Thoracic aorta (tissue), 2 donors: ENCODE measurements at places on chromosomes 16 and 17.

DNA sequence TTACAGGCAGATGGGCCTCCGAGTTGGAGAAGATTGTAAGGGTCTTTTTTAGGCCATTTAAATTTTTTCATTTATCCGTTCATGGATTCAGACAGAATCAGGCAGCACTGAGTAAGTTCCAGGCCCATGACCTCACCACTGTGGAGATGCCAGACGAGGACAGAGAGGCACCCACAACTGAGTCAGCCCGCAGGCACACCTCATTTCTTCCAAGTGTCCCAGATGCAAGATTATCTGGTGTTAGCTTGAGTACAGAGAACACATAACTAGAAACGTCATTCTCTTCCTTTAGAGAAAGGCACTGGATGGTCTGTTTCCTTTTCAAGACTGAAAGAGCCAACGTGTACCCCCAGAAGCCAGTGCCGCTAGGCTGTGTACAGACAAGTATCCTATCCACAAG is 16.9 kb downstream of the CLEC16A start:
- DNase-seq: peak; percentile 63

GRCh38 chr17:70945386-70945785 is 776.1 kb downstream of the KCNJ2 start:
- no peak for DNase-seq

DNA sequence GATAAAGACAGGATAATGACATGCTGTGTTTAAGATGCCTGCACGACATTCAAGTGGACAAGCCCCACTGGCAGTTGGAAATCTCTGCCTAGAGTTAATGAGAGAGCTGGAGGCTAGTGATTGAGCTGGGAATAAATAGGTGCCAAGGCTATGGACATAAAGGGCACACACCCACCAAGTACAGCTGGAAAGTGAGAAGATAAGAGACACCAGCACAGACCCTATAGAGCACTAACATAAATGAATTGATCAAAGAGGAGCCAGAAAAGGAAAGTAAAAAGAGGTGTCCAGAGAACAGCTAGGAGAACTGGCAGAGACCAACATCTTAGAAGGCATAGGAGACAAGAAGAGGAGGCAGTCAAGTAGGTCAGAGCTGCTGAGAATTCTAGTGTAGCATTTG is 101.2 kb downstream of the YPEL2 start:
- no peak for DNase-seq

- DNase-seq: no peak
These were observed 66.4 kb downstream of the MYH10 start for GRCh38 chr17:8563981-8564602.

DNA sequence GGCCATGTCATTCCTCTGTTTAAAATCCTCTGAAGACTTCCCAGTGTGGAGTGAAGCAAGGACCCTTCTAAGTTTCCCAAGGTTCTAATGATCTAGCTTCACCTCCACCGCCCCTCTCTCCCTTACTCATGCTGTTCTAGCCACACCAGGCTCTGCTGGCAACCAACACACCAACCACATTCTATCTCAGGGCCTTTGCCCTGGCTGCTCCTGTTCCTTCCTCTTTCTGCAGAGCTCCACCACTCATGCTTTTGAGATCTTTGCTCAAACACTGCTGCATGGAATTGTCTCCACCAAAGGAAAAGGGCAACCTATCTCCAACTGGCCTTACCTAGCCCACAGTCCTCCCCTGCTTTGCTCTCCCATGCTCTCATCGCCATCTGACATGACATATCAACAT is 128.7 kb downstream of the XYLT1 start:
- DNase-seq: no peak

- no peak for DNase-seq
These were observed 189.4 kb upstream of the CDH8 start for GRCh38 chr16:62225675-62226074.

DNA sequence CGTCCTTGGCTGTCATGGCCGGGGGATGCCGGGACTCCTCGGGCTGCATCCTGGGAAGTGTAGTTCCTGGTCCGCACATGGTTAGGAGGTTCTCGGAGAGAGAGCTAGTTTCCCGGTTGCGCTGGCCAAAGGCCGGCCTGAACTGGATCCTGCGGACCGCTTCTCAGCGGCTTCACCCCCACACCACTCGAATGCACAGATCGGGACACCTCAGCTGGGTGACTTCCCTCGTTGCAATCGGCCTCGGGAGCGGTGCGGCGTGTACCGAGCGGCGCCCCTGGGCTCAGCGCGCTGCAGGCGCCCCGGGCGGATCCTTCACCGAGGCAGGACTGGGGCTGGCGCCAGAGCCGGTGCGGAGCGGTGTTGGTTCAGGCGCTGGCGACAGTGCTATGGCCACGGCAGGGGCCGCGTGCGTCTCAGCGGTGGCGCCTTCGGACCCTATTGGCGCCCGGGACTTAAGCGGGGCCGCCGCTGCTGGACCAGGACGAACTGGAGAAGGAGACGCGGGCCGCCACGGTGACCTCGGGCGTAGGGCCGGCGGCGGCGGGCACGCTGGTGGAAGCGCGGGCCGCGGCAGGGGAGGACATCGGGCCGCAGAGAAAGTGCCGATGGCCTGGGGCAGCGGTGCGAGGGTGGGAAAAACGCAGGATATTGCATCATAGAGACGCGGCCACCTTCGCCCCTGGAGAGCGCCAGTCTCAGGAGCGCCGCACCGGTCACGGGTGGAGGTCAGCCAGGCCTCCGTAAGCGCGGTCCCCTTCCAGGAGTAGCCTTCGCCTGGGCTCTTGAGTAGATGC is 11.4 kb downstream of the ZNF629 start:
- DNase-seq: peak; percentile 50

DNA sequence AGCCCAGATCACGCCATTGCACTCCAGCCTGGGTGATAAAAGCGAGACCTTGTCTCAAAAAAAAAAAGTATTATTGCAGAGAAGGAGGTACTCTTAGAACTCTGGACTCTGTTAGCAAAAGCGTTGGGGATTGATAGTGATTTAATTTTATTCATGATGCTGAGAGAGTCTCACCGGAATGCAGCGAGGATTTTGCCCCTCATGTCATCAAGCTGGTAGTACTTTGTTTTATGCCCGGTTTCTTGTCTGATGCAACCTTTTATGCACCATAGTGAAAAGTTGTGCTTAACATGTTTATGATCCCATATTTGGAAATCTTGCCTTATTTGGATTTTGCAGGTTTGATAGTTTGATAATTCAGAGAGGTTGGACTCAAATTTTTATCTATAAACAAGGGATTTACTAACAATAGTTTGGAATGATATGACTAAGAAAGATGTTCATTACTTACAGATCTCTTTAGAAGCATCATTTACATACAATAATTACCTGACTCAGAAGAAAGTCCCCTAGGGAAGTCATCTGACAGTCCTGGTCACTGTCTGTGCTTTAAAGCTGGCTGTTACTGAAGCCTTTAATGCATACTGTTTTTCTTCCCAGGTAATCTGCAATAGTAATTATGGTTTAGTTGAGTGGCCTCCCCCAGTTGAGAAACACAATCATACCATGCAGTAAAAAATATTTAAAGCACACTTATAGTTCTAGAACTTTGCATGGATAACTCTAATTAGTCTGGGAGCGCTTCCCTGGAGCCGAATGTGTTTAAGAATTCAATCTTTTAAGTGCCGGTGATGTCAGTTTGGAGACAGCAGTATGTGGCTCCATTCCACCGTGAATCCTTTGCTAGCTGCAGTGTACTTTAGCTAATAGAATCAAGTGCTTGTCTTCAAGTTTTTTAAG is 120.9 kb downstream of the PRKCA start:
- no peak for DNase-seq

DNA sequence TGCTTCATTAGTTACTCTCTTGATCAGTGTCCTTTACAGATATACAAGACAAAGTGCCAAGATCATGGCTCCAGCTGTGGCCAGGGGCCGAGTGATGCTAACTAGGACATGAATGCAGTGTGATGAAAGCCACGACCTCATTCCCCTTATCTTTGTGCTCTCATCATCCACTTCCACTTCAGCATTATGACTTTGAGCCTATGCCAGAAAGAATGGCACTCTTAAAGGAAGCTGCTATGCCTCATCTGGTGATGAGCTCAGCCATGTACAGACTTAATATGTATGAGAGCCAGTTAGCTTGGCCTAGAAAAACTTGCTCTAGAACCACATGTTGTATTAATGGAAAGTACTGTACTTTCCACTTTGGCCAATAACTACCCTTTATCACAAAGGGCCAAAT is 179.1 kb downstream of the TOX3 start:
- no peak for DNase-seq

DNA sequence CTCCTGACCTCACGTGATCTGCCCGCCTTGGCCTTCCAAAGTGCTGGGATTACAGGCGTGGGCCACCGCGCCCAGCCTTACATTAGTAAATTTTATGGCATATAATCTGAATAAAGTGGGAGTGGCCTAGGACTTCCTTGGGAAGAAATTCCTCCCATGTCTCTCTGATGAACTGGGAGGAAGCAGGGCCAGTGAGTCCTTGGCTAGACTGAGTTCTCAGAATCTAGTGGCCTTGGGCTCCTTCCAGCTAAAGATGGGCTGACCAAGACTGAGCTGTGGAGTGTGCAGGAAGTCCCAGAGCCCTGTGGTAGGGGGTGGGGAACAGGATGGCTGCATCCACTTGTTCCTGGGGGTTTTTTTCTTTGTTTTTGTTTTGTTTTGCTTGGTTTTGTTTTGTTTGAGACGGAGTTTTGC is 10.0 kb upstream of the NAGLU start:
- DNase-seq: no peak

DNA sequence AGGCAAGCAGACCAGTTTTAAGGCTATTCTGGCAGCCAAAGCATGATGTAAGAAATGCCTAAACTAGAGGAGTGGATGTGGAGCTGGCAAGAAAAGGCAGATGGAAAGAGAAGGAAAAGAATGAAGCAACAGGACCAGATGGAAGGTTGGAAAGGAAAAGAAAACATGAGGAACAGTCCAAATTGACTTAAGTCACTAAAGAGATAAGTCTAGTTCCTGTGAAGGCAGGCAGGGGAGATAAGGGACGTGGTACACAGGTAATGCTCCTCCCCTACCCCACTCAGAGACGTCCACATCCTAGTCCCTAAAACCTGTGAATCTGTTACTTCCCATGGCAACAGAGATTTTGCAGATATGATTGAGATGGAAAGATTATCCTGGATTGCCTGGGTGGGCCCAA is 43.5 kb downstream of the TEX2 start:
- no peak for DNase-seq

GRCh38 chr16:17245776-17246175 is 225.0 kb downstream of the XYLT1 start:
- no peak for DNase-seq

GRCh38 chr16:49498666-49499413 is 125.2 kb downstream of the C16orf78 start:
- no peak for DNase-seq

GRCh38 chr17:79341222-79341780 is 266.7 kb downstream of the ENGASE start:
- DNase-seq: no peak
